ENCODE measurements at places on chromosomes 3 and 15.

- peak; percentile 11 for DNase-seq
Observed at GRCh38 chr3:109432833-109433232, 95.5 kb upstream of the DPPA4 start.

GRCh38 chr3:67064105-67064504, 66.0 kb downstream of the KBTBD8 start:
- no peak for DNase-seq

GRCh38 chr3:189369636-189370035, 197.9 kb downstream of the TPRG1 start:
- DNase-seq = no peak

GRCh38 chr15:39959411-39959810, 25.5 kb downstream of the EIF2AK4 start:
- DNase-seq = peak; percentile 29

GRCh38 chr15:32675466-32675865, 34.0 kb downstream of the SCG5 start:
- DNase-seq = no peak

DNA sequence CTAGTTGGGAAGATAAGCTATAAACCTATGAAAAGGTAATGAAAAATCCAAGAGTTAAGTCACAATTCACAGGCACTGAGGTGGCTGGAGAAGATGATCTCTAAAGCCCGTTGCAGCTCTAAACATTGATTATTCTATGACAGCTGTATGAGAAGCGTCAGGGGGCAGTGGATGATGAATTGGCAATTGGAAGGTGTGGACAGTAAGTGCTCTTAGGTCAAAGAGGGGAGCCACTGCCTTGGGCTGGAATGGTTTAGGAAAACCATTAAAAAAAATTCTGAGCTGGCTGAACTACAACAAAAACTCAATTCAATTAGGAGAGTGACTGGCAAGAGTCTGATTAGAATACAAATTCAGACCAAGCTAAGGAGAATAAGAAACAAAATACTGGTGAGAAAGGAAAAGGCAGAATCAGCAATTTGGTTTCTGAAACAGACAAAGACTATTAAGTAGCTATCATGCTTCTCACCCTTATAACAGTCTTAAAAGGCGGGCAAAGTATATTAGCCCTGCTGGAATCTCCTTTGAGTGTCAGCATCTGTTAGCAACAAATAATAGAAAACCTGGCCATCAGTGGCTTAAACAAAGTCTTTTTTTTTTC, 8.8 kb upstream of the NMD3 start:
- DNase-seq = no peak
